ENCODE measurements at places on chromosomes 6 and 20.
A peak's percentile ranks its signal among the peaks of the same experiment; 100 is the strongest.

DNA sequence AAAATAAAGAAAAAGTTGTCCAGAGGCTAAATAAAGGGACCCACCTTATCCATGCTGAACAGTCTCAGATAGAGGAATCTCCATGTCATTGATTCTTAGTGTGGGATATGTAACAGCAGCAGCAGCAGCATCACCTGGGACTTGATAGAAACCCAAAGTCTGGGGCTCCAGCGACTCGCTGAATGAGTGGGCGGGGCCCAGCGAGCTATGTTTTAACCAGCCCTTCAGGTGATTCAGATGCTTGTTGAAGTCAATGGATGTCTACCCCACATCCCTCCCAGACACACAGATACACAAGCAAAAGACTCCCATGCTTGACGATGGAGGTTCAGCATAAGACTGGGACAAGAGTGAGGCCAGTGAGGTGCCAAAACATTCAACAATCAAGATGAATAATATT is 298.6 kb downstream of the UBE3D start:
- DNase-seq = no peak

GRCh38 chr6:74402781-74403180 is 706.8 kb downstream of the CD109 start:
- DNase-seq = no peak

DNA sequence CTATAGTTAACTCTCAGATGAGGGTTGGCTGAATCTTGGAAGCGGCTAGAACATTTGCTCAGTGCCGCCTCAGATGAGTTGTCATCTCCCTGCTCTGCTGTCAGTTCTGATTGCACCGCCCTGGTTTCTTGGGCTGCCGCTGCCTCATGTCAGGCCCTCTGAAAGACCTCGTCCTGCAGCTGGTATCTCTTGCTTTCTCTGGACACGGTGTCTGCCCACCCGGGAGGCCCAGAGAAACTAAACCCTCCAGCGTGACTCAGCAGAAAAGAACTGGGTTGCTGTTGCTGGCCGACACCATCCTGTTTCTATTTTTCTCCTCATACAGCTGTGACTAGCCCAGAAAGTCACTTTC is 355.4 kb downstream of the CD83 start:
- no peak for DNase-seq

GRCh38 chr6:168578036-168578435 is 137.1 kb downstream of the SMOC2 start:
- DNase-seq = no peak

DNA sequence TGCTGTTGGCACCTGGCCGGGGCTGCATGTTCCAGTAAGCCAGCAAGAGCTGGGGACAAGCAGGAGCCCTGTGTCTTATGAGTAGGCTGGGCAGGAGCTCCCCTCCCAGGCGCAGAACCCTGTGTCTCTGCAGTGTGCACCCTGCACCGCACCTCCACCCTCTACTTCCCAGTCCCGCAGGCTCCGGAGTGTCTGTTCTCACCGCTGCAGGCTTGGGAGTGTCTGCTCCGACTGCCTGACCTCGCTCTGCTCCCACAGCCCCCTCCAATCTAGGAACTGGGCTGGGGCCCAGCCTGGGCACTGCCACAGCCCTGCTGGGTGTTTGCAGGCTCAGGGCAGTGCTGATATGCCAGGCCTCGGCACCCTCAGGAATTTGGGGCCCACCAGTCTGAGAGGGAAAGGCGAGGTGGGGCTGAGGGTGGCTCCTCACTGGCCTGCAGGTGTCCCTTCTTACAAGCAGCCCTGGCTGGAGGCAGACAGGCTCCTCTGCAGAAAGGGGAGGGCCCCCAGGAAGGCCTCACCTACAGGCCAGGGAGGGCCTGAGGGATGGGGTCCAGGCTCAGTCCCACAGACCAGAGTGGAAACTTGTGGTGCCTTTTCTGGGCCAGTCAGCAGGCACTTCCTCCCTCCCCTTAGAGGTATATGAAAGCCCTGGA is 871.6 kb upstream of the GJE1 start:
- no peak for DNase-seq

DNA sequence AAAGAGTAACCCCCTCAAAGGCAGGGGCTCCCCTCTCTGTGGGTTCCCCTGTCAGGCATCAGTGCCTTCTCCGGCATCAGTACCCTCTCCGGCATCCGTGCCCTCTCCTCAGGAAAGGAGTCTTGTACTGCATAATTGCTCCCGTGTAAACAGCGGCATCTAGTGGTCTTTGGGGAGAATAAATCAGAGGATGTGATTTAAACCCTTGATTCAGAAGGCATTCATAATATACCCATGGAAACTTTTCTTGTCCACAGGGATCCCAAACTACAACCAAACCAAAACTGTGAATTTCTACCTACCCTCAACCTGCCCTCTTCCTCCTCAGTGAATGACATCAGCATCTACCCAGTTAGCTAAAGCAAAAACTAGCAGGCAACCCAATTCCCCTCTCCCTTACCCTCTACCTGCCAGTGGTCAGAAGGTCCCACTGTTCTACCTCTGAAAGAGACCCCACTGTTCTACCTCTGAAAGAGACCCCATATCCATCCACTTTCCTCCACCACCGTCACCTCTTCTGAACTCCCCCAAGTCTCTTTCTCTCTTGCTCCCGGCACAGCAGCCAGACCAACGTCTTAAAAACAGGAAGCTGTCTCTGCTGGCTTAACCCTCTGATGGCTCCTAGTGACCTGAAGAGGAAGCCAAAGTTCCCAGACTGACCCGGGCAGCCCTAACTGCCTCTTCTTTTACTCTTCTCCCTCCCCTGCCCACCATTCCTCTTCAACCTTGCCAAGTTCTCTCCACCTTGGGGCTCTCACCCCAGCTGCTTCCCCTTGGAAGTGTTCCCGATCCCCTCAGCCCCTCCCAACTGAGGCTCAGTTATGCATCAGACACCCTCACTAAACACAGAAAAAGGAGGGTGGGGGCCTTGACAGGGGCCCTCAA is 27.2 kb downstream of the UBE2V1 start:
- DNase-seq = peak; percentile 61

DNA sequence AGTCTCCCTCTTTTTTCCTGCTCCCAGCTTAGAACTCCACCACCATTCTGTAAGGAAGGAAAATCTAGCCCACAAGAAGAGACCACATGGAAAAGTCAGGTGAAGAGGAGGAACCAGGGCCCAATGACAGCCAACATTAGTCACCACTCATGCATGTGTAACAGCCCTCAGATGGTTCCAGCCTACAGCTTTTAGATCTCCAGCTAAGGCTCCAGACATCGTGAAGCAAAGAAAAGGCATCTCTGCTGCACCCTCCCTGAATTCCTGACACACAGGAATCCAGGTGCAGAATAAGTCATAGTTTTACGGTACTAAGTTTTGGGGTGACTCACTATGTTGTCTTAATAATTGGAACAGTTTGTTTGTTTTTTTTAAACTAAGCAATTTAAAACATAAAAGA is 25.5 kb downstream of the DCDC2 start:
- DNase-seq = no peak

- peak; percentile 73 for DNase-seq
Measured at GRCh38 chr6:116615937-116616736, at the start of gene RSPH4A. Gene RSPH4A (plus strand): TSS chr6:116616479. CDS start chr6:116616624, 145 bp downstream.

GRCh38 chr20:50146732-50147662 is 6.5 kb downstream of the PEDS1 start:
- DNase-seq = peak; percentile 84

DNA sequence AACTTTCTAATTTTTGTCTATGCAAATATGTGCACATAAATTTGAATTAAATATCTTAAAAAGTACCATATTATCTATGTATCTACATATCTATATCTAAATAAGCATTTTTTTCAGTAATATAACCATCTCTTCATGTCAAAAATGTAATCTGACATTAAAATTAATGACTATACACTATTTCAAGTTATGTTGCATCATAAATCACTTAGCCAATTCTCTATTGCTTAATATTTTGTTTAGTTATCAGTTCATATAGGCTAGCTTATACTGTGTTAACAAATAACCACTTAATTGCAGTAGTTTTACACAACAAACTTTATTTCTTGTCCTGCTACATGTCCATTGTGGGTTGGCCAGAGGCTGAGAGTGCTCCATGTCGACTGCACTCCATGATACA is 360.8 kb downstream of the EPM2A start:
- DNase-seq = no peak

DNA sequence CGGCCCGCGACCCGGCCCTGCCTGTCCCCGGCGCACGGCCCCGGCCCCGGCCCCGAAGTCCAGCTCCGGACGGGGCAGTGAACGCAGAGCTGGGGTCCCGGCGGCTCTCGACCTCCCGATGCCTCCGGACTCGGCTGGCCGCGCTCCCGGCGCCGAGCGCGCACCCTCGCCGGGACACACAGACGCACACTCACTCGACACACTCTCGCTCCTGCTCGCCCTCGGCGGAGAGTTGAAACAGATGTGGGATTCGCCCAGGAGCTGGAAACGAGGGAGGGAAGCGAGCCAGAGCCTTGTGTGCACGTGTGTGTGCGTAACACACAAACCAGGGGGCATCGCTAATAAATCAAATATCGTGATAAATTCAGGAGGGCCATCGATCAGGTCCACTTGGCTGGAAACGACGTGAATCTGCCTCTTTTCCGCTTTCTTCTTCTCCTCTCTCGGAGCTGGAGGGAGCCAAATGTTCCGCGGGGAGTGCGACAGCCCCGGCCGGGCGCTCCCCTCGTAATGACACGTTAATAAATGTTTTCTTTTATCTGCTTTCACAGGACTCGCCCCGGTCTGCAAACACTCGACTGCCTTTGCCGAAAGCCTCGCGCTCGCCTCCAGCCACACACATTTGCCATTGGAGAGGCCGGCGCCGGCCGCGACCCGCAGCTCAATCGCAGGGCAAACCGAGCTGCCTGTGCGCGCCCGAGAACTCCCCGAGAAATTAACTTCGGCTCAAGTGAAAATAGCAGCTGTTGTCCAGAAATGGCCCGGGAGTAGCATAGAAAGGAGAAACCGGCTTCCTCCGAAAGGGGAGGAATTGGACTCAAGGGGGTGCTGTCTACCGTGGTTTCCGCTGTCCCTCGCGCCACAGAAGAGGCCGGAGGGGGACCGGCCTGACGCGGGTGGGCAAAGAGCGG is 828 bp upstream of the SULF2 start:
- no peak for DNase-seq

- peak; percentile 95 for DNase-seq
Measured at GRCh38 chr20:58306421-58307261, 2.9 kb upstream of the RAB22A start.

DNA sequence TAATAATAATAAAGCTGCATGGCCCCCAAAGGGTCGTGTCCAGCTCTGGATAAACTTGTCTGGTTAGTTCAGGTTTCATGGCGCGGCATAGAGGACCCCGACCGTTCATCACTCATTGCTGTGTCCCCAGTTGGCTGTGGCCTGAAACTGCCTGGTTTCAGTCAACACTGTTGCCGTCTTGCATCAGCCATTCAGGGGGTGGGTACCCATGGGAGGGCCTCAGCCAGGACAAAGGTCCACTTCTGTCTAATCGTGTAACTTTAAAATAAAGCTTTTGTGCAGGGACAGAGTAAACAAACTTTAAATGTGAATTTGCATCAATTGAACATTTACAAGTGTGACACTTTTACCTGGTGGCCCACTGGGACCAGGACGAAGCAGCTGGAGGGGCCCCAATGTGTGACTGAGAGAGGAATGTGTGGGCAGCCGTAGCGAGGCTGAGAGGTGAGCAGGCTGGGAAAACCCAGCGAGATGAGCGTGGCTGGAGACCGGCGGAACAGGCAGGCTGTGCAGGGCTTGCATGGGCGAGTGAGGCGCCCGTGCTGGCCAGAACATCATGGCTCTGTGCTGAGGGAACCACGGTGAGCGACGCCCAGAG is 22.3 kb upstream of the UNC93A start:
- no peak for DNase-seq

DNA sequence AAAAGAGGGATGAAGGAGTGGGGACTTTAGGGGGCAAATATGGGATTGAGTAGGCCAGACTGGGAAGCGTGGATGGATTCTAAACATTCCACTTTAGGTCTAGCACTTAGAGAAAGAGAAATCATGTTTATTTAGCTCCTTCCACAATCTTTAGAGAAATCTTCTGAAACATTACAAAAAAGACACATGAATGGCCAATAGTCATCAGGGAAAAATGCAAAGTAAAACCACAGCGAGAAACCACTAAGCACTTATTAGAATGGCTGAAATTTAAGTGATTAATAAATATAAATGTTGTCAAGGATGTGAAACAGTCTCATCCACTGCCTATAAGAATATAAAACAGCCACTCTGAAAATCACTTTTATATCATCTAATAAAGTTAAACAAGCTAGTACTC is 46.9 kb downstream of the HLA-A start:
- no peak for DNase-seq

DNA sequence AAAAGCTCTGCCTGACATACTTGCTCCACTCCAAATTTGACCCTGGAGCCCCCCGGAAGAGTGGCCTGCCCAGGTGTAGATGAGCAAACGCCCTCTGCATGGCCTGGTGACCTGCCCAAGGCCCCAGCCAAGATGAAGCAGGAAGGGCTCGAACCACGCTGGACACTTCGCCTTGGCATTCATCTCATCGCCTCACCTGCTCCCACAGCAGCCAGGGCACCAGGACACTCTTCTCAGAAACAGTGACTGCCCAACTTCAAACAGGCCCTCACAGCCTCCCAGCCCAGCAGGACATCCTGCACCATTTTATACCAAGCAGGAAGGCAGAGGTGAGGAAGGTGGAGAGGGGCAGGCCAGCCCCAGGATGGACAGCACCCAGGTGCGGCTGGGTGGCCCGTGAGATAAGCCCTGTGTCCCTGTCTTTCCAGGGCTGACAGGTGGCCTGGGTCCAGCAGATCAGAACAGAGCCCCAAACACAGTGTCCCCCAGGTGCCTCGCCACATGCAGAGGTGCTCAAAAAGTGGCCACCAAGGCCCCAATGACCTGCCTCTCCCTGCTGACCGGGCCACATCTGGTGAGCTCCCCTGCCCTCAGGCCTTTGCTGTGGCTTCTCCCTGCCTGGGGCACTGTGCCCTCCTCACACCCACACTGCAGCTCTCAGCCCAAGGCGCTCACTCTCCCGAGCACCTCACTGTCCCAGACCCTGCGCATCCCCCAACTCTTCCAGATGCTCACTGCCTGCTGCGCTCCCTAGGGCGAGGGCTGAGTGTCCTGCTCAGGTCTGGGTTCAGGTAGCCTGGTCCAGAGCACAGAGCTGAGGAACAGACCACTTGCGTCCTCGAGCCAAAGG is 7.2 kb downstream of the ACSS1 start:
- DNase-seq = no peak

DNA sequence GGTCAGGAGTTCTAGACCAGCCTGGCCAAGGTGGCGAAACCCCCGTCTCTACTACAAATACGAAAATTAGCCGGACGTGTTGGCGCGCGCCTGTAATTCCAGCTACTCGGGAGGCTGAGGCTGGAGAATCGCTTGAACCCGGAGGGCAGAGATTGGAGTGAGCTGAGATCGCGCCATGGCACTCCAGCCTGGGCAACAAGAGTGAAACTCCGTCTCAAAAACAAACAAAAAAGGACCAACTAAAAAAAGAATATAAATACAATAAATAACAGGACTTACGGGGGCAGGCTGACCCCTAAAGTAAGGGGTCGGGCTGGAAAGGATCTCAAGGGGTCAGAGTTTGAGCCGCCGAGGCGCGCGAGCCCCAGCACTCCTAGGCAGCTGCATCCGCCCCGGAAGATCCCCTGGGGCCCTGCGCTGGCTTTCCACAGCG is 509 bp upstream of the TPD52L2 start:
- no peak for DNase-seq

- no peak for DNase-seq
Measured at GRCh38 chr6:164569509-164569908, 739.9 kb downstream of the C6orf118 start.

GRCh38 chr6:91088515-91088914 is 501.6 kb upstream of the MAP3K7 start:
- no peak for DNase-seq

GRCh38 chr6:31581434-31582229 is 592 bp downstream of the LTB start:
- DNase-seq = no peak
